ENCODE measurements at places on chromosomes 11 and 22. TPM values are rescaled to one million over a fixed set of nuclear protein-coding genes. Genes with fewer than 3 reads are reported as not detected.

DNA sequence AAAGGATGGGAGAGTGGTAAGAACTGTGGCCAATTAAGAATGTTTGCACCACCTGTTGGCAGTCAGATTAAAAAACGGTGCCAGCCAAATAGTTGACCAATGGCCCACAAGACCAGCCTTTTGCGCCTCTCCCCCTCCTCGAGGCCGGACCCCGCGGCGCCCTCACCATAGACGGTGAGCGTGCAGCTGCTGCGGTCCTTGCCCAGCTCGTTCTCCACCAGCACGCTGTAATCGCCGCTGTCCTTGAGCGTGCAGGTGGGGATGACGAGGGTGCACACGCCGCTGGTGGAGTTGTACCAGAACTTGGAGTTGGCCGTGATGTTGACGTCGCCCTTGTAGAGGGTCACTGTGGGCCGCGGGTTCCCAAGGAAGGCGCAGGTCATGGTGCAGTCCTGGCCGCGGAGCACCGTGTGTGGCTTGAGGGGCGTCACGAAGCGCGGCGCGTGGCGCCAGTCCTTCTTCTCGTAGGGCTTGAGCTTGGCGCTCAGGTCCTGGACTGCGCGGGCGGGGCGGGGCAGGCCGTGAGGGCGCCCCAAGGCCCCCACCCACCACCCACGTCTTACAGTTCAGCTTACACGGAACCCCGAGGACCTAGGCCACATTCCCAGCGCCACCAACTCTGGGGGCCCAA, 7.2 kb downstream of the TMEM86A start:
- H3K4me1 ChIP-seq, result peaks cover 23% of the 10 kb centered on the region
- peak overlapping the region; percentile 58 for H3K4me3 ChIP-seq
- H3K27me3 ChIP-seq, result no peaks in the 10 kb centered on the region
- DNase-seq, result peak; percentile 20
- no peak overlapping the region for H3K27ac ChIP-seq

DNA sequence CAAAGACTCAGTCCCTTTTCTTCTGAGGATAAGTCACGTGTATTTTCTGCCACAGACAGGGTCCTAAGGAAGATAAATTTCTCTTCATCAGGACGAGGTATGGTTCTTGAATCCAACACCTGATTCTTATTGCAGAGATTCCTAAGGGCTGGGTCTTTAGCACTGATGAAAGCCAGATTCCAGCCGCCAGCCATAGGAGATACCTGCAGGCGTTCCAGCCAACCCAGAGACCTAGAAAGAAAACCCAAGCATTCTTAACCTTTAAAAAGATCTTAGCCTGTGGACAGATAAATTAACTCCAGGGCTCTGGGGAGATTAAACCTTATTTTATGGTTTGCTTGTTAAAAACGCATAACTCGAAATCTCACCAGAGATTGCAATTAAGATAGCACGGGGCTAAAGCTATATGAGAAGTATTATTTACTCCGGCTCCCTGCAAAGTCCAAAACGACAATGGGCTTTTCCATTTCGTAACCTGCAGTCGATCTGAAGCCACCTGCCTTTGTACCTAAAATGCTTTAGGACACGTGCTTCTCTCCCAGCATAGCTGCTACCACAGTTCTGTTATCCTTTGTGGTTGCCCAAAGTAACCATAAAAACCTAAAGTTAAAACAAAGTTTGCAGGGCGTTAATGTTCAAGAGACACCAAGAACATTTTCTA, 104.5 kb downstream of the NXPE2 start:
- DNase-seq, result no peak
- H3K4me3 ChIP-seq, result no peak overlapping the region
- peaks cover 5% of the 10 kb centered on the region for H3K27me3 ChIP-seq
- H3K4me1 ChIP-seq, result no peaks in the 10 kb centered on the region
- no peak overlapping the region for H3K27ac ChIP-seq
- no peaks in the 10 kb centered on the region for H3K36me3 ChIP-seq

DNA sequence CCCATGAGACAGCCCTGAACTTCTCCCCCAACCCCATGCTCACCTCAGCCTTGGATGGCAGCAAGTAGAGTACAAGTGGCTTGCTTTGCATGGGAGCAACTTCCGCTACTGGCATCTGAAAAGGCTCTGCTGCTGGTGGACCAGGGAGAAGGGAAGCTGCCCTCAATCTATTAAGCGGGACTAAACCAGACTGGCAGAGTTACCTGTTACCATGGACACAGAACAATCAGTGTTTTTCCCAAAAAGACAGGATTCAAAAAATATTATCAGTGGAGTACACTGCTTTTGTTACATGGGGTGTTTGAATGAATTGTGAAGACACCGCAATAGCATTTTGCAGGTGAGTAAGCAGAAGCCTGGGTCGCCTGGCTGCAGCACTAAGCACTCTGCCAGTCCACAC, 631.4 kb upstream of the B3GAT1 start:
- H3K4me3 ChIP-seq, result no peak overlapping the region
- no peaks in the 10 kb centered on the region for H3K4me1 ChIP-seq
- no peaks in the 10 kb centered on the region for H3K36me3 ChIP-seq
- DNase-seq, result no peak
- H3K27ac ChIP-seq, result no peak overlapping the region

DNA sequence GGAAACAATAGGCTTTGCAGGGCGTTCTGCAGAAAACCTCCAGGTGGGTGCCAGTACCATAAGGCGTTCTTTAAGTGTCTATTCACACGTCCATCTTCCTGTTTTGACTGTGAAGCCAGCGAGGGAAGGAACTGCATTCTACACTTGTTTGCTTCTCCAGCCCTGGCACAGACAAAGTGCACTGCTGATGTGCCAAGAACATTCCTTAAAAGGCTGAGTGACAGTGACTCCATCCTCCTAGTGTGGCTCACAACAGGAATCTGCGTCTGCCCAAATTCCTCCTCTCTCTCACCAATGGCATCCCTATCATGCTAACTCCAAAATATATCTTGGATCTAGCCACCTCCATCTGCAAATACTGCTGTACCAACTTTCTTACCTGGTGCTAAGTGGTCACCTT, 407.4 kb upstream of the SYN3 start:
- no peak for DNase-seq
- H3K27me3 ChIP-seq, result no peaks in the 10 kb centered on the region
- peaks cover 1% of the 10 kb centered on the region for H3K36me3 ChIP-seq
- no peak overlapping the region for H3K4me3 ChIP-seq
- no peak overlapping the region for H3K27ac ChIP-seq

GRCh38 chr11:19723572-19724342, 11.1 kb downstream of the NAV2 start:
- no peak overlapping the region for H3K4me3 ChIP-seq
- H3K27me3 ChIP-seq, result no peaks in the 10 kb centered on the region
- H3K36me3 ChIP-seq, result no peaks in the 10 kb centered on the region
- peaks cover 23% of the 10 kb centered on the region for H3K4me1 ChIP-seq
- peak; percentile 69 for DNase-seq

DNA sequence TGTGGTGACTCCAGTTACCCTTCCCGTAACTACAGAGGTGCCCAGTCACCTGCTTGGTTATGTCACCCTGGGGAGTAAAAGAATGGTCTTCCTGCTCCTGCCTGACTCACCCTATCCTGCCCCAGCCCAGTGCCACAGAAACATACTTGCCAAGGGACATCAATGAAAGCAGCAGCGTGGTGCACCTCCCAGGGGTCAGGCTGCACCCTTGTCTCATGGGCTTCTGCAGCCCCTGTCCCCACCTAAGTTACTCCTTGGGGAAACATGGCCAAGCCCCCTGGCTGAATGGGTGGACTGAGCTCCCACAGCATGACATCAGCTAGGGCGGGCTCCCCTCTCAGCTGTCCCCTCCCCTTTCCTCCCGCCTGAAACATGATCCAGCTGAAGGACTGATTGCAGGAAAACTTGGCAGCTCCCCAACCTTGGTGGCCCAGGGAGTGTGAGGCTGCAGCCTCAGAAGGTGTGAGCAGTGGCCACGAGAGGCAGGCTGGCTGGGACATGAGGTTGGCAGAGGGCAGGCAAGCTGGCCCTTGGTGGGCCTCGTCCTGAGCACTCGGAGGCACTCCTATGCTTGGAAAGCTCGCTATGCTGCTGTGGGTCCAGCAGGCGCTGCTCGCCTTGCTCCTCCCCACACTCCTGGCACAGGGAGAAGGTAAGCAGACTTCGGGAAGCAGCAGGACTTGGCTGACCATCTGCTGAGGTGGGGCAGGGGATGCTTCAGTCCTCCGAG, at the start of gene HTR3A:
TSS of gene HTR3A (plus strand) at position 368 of the 730 bp plus-strand sequence. CDS start at position 586, 218 bp downstream.
- no peaks in the 10 kb centered on the region for H3K36me3 ChIP-seq
- no peaks in the 10 kb centered on the region for H3K27me3 ChIP-seq
- no peak for DNase-seq

DNA sequence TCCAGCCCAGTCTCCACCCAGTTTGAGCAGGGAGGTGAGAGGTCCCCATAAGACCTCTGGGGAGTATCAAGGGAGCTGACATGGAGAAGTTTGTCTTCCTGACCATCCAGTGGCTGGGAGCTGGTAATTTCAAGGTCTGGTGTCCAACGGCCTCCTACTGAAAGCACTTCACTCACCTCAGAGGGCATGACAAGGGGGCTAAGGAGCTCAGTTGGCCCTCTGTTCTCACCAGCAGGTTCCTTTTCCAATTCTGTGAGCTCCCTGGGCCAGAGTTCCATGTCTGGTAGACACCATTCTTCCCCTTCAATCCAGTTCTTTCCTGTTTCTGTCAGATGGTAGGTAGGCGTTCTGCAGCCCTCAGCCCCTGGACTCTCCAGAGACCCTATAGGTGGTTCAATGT, 3.1 kb downstream of the SELENOH start:
- H3K4me1 ChIP-seq, result peaks cover 34% of the 10 kb centered on the region
- no peaks in the 10 kb centered on the region for H3K27me3 ChIP-seq
- peak overlapping the region; percentile 74 for H3K27ac ChIP-seq
- H3K4me3 ChIP-seq, result no peak overlapping the region
- DNase-seq, result no peak

DNA sequence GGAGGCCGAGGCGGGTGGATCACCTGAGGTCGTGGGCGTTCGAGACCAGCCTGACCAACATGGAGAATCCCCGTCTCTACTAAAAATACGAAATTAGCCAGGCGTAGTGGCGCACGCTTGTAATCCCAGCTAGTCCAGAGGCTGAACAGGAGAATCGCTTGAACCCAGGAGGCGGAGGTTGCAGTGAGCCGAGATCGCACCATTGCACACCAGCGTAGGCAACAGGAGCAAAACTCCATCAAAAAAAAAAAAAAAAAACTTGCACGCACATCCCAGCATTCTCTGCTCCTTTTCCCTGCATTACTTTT, 934 bp upstream of the ATL3 start:
- peaks cover 1% of the 10 kb centered on the region for H3K36me3 ChIP-seq
- no peaks in the 10 kb centered on the region for H3K27me3 ChIP-seq
- no peak for DNase-seq
- H3K4me1 ChIP-seq, result peaks cover 39% of the 10 kb centered on the region
- no peak overlapping the region for H3K27ac ChIP-seq

GRCh38 chr11:12673924-12674570, at the start of gene TEAD1:
TEAD1 (plus strand) TSS chr11:12674421.
- peaks cover 5% of the 10 kb centered on the region for H3K4me1 ChIP-seq
- H3K36me3 ChIP-seq, result no peaks in the 10 kb centered on the region
- no peak within 1 kb of the TSS for H3K27ac ChIP-seq
- H3K4me3 ChIP-seq, result peak within 1 kb of the TSS; percentile 77
- peak; percentile 88 for DNase-seq

DNA sequence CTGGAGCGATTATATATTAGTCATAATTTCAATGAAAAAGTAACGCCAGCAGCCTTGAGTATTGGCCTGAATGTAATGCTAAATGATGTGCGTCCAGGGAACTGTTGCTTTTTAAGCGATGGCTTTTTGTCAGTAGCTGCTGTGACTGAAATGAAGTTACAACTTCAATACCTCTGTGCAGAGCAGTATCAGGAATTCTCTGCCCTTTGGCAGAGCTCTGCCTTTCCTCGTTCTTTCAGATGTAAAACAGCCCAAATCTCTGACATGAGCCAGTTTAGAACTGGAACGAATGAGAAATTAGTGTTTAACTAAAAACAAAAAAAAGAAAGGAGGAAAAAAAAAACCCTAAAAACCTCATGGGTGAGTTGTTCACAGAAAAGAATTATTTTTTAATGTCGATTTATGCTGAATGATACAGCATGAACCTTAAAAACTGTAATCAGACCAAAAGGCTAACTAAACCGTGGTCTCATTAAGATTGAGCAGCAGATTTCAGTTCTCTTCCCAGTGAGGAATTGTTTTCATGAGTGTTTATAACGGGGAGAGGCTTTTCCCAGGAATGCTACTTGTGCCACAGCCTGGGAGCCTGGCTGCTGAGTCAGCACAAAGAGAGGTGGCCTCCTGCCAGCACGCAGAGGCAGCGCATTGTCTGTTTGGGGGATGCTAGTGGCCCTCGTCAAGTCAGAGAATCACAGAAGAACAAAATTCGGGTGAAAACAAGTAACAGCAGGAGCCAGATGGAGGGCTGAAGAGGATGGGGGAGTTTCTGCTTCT, 146.2 kb upstream of the RASSF10 start:
- peaks cover 44% of the 10 kb centered on the region for H3K27me3 ChIP-seq
- DNase-seq, result no peak
- H3K4me3 ChIP-seq, result no peak overlapping the region

DNA sequence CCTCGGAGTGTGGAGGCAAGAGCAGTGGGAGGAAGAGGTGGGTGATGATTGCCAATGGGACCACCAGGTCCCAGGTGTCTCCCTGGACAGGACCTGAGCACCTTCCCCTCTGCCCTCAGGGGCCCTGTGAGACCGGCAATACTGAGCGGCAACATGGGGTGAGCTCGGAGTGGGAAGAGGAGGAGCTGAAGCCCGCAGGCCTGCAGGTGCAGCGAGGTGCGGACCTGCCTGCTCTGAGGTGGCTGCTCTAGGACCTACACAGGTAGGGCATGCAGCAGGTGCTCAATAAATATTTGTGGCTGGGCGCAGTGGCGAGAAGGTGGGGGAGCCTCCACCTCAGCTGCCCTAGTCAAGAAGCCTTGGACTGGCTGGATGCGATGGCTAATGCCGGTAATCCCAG, 12.2 kb upstream of the SUN2 start:
- H3K27ac ChIP-seq, result no peak overlapping the region
- H3K4me1 ChIP-seq, result peaks cover 5% of the 10 kb centered on the region
- H3K27me3 ChIP-seq, result no peaks in the 10 kb centered on the region
- H3K4me3 ChIP-seq, result no peak overlapping the region
- no peaks in the 10 kb centered on the region for H3K36me3 ChIP-seq

DNA sequence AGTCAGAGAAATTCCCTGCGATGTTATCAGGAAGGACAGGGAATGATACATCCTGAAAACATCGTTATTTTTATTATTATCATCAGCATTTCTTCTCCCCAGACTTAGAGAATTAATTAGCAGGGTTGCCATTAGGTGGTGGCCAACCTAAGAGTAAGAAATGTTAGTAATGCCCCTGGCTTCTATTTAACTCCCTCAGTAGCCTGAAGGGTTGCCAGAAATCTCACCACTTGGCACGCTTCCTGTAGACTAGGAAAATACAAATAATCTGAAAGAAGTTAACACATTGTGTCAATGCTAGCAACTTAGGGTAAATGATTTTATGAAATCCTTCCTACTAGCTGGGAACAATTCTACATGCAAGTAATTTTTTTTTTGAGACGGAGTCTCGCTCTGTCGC, 45.5 kb downstream of the ENDOD1 start:
- DNase-seq, result no peak
- H3K36me3 ChIP-seq, result peaks cover 2% of the 10 kb centered on the region
- peaks cover 7% of the 10 kb centered on the region for H3K4me1 ChIP-seq
- H3K27ac ChIP-seq, result no peak overlapping the region
- H3K27me3 ChIP-seq, result peaks cover under 1% of the 10 kb centered on the region

PKP3 gene
- not detected for total RNA-seq

CASP5 gene
- total RNA-seq, result not detected

ANO1 gene
- not detected for total RNA-seq

HPX gene
- not detected for total RNA-seq

AP1B1 gene
- total RNA-seq, result 52.2 TPM

DDI1 gene
- not detected for total RNA-seq

RAG1 gene
- total RNA-seq, result 0.30 TPM

KCNJ1 gene
- total RNA-seq, result not detected

All from activated naive CD4-positive, alpha-beta T cell treated with anti-CD3 and anti-CD28 coated beads for 36 hours (primary cell).